ENCODE measurements at places on chromosomes 11 and 22.

DNA sequence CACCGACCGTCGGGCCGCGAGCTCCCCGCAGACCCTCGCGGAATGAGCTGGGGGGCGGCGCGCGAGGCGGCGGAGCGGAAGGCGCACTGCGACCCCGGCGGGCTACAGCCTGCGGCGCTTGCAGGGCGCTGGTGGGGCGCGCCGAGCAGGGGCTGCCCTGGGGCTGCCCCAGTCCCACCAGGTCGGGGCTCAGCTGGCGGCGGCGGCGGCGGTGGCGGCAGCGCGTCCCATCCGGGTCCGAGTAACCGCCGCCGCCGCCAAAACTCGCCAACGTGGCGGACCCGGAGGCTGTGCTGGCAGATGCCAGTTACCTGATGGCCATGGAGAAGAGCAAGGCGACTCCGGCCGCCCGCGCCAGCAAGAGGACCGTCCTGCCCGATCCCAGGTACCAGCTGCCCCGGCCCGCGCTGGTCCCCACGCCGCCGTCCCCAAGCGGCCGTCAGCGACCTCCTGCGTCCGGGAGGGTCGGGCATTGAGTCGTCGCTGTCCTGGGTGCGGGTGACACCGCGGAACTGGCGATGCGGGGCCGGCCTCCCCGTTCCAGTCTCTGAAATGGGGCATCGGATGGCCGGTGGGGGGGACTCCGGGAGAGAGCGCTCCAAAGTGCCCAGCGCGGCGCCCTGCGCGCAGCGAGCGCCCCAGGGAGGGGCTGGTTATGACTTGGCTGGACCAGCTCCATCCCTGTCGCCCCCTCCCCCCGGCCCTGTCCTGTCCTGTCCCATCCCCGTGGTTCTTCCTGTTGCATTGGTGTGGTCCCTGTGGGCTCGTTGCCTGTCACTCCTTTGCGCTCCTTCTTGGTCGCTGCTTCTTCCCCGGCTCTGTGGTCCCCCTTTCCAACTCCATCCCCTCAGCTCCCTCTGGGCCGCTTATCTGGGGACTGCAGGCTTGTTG lies 63.5 kb downstream of the CRYBB2 start:
- DNase-seq = peak; percentile 69

DNA sequence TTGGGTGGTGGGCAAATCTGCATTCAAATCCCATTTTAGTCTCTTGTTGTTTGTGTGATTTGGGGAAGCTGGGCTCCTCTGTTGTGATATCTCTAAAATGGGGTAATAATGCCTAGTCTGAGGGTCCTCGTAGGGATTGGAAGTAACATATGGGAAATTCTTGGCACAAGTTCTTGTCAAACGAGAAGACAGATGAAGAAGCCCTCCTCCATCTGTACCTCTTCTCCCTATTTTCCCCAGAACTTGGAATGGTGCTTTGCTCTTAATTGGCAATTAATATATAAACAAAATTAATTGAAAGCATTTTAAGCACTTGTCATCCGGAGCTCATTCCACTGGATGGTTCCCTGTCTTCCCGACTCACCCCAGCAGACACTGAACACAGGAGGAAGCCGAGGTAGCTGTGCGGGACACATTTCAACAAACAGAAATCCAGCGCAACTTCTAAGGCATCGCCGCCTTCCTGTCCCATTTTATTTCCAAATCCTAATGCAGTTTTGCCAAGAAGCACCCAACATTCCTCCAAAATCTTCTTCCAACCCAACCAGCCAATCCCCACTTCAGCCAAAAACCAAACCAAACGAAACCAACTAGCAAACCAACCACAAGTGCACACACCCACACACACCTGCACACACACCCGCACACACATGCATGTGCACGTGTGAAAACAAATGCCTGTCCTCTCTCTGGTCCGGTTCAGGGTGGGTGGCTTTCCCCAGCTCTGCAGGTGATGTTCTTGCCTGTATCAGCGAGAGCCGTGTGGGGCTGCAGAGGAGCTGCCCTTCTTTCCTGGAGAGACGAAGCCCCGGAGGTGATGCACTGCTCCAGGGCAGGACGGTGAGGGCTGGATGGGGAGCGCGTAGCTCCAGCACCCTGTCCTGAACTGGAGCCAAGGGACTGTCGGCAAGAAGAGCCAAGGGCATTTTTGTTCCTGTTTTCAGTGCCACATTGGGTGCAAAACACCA lies 100.8 kb upstream of the B3GAT1 start:
- no peak for DNase-seq

- DNase-seq = no peak
Observed at GRCh38 chr22:38820020-38820419, 23.8 kb downstream of the NPTXR start.

- no peak for DNase-seq
Observed at GRCh38 chr11:95267601-95268213, 36.7 kb upstream of the SESN3 start.

DNA sequence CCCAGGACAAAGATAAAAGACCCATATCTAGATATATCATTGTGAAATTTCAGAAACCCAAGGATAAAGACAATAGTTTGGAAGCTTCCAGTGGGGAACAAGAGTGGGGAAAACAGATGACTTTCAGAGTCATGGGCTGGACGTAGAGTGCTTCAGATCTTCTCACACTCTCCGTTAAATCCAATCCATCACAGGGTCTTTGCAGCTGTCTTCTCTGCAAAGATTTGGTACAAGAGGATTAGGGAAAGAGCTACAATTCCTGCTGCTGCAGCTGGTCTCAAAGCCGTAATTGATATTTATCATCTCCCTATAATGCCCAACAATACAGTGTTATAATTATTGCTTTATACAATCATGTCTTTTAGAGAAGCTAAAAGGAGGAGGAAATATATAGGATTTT lies 63.4 kb upstream of the CLPB start:
- DNase-seq = no peak

- no peak for DNase-seq
Observed at GRCh38 chr11:13875643-13876042, 86.9 kb upstream of the SPON1 start.

- no peak for DNase-seq
Observed at GRCh38 chr22:23233084-23233531, 52.8 kb downstream of the BCR start.

- no peak for DNase-seq
Observed at GRCh38 chr11:125330462-125331325, 165.4 kb downstream of the FEZ1 start.

GRCh38 chr11:34407121-34407813 lies 31.5 kb upstream of the CAT start:
- DNase-seq = no peak

GRCh38 chr11:127105593-127106541 lies 105.3 kb upstream of the KIRREL3 start:
- no peak for DNase-seq

GRCh38 chr11:59119826-59120225 lies 12.8 kb downstream of the FAM111B start:
- DNase-seq = no peak

GRCh38 chr11:47533690-47534151 lies 19.2 kb downstream of the CELF1 start:
- DNase-seq = no peak

DNA sequence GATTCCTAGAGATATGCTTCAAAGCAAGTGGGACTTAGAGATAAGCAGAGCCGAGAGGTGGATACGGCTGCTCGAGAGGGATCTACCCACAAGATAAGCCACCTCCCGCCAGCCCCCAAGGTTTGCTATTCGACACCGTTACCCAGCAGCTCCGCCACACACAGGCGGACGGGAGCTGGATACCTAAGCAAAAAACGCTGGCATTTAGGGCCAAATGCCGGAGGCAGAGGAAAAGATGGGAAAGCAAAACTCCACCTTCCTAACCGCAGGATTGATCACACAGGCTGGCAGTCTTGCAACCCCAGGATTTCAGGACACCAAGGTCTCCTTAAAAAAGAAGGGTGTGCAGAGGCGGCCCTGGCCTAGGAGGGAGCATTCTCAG lies 709 bp downstream of the FTH1 start:
- peak; percentile 84 for DNase-seq

DNA sequence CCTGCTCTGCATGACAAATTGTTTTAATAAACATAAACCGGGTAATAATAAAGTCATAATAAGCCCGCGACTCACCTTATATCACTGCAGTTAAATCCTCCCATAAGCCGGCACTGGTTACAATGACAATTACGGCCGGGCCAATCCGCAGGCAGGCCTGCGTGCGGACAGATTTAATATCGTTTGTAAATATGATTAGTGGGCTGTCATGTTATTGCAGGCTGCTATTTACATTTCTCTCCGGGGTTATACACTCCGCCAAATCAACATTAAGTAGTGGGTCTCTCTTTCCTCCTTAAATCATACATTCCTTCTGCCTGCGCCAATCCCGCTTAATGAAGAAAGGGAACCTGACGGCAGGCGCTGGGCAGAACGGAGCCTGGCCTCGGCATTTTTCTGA lies 51.8 kb upstream of the LMO1 start:
- DNase-seq = no peak

DNA sequence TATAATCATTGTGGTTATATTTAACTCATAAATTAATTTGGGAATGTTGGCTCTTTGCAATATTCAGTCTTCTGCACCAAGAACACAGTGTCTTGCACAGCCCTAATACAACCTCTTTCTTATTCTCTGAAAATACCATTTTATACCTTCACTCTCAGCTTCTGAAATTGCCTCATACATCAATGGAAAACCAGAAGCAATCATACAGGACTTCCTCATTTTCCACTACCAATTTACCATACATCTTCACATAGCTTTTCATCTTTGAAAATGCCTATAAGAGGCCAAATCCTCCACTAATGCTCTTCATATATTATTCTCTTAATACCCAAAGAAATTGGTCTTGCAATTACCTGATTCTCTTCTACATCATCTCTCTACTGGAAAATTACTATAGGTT lies 4.3 kb upstream of the OR2AG1 start:
- DNase-seq = peak; percentile 44

- no peak for DNase-seq
Observed at GRCh38 chr11:95877291-95877690, 46.6 kb downstream of the MTMR2 start.

- no peak for DNase-seq
Observed at GRCh38 chr11:46677991-46678740, 22.3 kb downstream of the ARHGAP1 start.

- DNase-seq = no peak
Observed at GRCh38 chr11:87322568-87322967, 284.8 kb downstream of the TMEM135 start.

GRCh38 chr11:44629732-44630345 lies 64.4 kb downstream of the CD82 start:
- DNase-seq = no peak

- DNase-seq = no peak
Observed at GRCh38 chr11:43997022-43997660, 50.6 kb upstream of the ACCSL start.

DNA sequence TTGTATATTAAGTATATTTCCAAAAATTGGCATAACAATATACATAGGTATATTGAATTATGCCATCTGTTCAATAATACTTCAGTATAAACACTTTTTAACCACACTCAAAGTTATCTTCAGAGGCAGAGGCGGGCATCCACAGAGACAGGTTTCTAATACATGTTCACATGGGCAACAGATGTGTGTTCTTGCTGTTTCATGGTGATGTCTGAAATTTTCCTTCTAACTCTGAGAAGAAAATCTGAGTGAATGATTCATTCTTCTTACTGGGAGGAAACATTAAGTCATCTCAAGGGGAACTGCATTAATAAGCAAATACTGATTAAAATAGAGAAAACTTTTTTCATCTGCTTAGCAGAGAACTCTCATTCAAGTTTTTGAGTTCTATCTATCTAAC lies 1074.5 kb downstream of the LRRC4C start:
- DNase-seq = no peak

GRCh38 chr11:90373971-90374370 lies 151.1 kb upstream of the CHORDC1 start:
- no peak for DNase-seq

GRCh38 chr11:120289426-120289825 lies 35.7 kb upstream of the TLCD5 start:
- DNase-seq = no peak

DNA sequence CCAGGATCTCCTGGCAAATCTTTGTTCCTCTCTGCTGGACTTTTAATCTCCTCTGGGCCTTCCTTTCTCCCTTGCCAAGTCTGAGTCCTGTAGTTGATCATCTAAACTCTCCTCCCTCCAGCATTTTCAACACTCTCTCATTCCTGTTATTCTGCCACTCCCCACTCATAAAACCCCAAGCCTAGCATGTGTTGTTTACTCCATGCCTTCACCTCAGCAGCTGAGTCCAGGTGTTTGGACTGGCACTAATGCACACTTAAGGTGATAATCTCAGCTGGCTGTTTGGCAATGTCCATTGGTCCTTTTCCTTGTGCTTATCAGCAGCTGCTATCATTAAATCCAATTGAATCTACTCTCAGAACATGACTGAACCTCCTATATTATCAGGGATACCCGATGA lies 876.8 kb upstream of the TENM4 start:
- DNase-seq = no peak

GRCh38 chr11:1570001-1570453 lies 2.0 kb downstream of the DUSP8 start:
- DNase-seq = no peak
